ENCODE measurements at places on chromosomes 11 and 22. TPM values are rescaled to one million over a fixed set of nuclear protein-coding genes. Genes with fewer than 3 reads are reported as not detected.

DNA sequence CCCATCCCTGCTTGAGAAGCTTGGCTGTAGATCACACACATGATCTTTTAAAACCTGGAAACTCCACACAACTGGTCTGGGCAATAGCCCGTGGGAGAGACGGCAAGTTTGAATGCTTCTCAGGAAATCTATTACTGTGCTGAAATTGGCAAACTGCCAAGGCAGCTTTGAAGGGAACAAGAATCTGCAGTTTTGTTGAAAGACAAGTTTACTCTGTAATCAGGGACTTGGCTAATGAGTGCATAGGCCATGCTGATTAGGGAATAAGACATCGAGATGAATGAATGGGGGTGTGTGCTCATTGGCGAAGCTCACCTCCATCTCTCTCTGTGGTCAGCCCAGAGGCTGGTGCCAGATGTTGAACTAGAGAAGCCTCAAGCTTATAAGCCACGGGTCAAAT lies 218.8 kb downstream of the HIPK3 start:
- H3K4me1 ChIP-seq: peaks cover 5% of the 10 kb centered on the region
- no peak overlapping the region for H3K4me3 ChIP-seq
- H3K27me3 ChIP-seq: peaks cover 8% of the 10 kb centered on the region
- no peak overlapping the region for H3K27ac ChIP-seq

DNA sequence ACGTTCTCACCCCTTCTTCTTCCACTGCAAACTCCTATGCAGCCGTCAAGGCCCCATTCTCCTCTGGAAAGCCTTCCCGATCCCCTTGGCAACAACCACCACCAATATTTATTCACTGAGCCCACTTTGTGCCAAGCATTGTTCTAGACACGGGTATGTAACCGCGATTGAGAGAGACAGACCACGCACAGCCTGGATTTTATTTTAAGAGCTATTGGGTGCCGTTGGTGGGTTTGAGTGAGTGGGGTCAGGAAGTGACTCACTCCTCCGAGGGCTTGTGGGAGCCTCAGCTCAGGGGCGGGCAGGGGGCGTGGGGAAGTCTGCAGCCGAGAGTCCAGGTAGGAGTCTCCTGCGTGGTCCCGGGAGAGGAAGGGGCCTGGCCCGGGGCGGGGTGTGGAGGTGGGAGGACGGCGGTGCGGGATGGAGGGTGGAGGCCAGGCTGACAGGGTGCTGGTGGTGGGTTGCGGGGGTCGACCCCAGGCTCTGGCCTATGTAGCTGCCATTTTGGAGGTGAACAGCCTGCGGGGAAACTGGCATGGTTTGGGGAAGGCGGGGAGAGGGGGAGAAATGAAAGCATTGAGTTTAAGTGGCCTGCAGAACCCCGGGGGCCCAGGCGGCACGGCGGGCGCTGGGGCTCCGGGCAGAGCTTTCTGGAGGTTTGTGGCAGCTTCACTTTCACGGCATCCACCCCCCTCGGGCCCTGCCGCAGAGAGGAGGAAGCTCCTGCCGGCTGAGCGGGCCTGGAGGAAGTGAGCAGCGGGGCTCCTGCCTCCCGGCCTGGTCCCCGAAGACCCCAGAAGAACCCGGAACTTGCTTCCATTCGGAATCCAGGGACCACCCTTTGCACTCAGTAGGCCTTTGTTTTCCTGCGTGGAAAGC lies 547 bp downstream of the PARVG start:
- H3K4me1 ChIP-seq: peaks cover 6% of the 10 kb centered on the region
- H3K27ac ChIP-seq: no peak overlapping the region

- no peak for DNase-seq
- no peak overlapping the region for H3K4me3 ChIP-seq
- H3K36me3 ChIP-seq: no peaks in the 10 kb centered on the region
Measured at GRCh38 chr11:75147875-75148263, 3.0 kb upstream of the SLCO2B1 start.

DNA sequence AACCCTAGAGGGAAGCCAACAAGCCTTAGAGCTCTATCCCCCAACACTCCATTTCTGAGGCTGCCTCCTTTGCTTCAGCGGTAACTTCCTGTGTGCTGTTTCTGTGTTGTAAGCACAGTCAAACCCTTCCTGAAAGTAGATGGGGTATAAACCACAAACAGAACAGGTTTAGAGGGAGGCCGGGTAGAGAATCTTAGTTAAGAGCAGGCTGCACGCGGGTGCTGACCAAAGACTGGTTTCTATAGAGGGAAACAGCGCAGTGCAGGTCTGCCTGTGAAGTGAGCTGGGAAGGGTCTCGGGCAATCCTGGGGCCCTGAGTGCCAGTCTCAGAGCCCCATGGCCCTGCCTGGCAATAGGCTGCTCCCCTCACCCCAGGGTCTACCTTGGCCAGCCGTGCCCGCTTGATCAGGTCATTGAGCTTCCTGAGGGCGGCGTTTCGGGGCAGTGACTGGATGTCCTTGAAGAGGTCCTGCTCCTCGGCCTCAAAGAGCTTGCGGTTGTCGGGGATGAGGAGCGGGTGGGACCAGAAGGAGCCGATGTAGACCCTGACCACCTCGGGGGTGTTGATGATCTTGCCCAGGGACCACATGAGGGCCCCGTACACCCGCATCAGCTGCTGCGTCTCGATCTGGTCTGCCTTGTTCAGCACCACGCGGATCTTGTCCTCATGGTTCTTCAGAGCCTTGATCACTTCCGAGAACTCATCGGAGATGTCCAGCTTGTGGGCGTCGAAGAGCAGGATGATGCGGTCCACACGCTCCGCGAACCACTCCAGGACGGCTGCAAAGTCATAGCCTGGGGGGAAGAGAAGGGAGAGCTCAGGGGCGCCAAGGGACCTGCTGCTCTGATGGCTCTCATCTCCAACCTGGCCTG lies 15.3 kb upstream of the CDC42BPG start:
- H3K27me3 ChIP-seq: no peaks in the 10 kb centered on the region
- no peak overlapping the region for H3K27ac ChIP-seq
- H3K4me3 ChIP-seq: no peak overlapping the region
- H3K36me3 ChIP-seq: peaks cover 5% of the 10 kb centered on the region
- DNase-seq: no peak
- H3K4me1 ChIP-seq: peaks cover 32% of the 10 kb centered on the region

DNA sequence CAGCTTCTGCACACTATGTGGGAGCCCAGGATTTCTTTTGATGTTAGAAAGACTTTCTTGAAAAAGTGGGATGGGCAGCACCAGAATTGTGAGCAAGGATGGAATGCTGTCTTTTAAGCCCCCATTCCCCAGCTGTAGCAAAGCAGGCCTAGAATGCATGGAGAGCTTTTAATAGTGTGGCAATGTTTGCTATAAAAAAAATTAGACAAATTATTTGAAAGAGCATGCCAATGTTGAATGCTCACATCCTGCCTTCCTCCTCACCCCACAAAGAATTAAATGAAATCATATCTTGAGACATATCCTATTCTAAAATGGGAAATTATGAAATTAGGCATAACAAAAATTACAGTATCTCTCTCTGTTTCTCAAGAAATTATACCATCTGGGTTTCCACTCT lies 154.7 kb downstream of the C11orf91 start:
- no peaks in the 10 kb centered on the region for H3K27me3 ChIP-seq
- H3K4me1 ChIP-seq: no peaks in the 10 kb centered on the region
- no peak overlapping the region for H3K4me3 ChIP-seq
- H3K27ac ChIP-seq: no peak overlapping the region
- H3K36me3 ChIP-seq: peaks cover 7% of the 10 kb centered on the region

DNA sequence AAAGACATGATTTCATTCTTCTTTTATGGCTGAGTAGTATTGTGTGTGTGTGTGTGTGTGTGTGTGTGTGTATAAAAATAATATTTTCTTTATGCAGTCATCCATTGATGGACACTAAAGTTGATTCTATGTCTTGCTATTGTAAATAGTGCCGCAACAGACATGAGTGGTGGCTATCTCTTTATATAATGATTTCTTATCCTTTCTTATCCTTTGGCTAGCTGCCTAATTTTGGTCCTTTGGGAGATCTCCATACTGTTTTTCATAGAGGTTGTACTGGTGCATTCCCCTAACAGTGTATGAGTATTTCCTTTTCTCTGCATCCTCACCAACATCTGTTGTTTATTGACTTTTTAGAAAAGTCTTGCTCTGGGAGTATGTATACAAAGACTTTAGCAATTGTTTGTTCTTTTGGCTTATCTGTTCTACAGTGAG lies 107.0 kb downstream of the STIM1 start:
- H3K27me3 ChIP-seq: no peaks in the 10 kb centered on the region
- no peaks in the 10 kb centered on the region for H3K4me1 ChIP-seq
- no peak for DNase-seq

DNA sequence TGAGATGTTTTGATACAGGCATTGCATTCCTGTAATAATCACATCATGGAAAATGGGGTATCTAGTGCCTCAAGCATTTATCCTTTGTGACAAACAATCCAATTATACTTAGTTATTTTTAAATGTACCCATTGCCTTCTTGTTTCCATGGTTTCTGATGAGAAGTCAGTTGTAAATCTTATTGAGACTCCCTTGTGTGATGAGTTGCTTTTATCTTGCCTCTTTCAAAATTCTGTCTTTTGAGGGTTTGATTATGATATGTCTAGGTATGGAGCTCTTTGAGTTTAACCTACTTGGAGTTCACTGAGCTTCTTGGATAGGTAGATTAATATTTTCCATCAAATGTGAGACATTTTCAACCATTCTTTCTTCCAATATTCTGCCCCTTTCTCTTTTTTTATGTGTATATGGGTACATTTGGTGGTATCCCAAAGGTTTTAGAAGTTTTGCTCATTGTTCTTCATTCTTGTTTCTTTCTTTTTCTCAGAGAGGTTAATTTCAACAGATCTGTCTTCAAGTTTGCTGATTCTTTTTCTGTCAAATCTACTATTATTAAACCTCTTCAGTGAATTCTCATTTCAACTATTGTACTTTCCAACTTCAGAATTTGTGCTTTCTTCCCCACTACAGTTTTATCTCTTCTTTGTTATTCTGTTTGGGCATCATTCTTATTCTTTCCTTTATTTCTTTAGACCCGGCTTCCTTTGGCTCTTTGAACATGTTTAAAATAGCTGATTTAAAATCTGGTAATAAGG lies 13.7 kb downstream of the NAGA start:
- H3K27ac ChIP-seq: no peak overlapping the region
- no peak overlapping the region for H3K4me3 ChIP-seq
- DNase-seq: no peak
- H3K27me3 ChIP-seq: no peaks in the 10 kb centered on the region
- H3K36me3 ChIP-seq: peaks cover 27% of the 10 kb centered on the region

DNA sequence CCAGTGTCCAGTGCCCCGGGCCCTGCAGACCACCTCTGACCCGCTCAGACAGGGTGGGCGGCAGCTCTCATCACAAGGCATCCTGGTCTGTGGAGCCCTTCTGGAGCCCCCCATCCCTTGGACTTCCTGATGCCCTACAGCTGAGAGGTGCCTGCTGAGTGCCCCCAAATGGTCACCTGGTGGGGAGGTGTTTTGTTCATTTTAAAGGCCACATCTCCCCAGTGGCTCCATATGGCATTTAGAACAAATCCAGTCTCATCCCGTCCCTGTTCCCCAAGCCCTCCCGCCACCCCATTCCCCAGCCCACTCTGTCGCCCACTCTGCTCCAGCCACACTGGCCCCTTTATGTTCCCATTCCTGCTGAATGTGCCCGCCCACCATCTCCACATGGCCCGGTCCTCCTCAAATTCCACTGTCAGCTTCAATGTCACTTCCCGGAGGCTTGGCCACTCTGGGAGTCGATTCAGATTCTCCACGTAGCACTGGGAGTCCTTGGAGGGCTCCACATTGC lies 32.8 kb downstream of the OSBPL5 start:
- DNase-seq: no peak
- H3K4me1 ChIP-seq: peaks cover 17% of the 10 kb centered on the region
- no peaks in the 10 kb centered on the region for H3K27me3 ChIP-seq
- H3K27ac ChIP-seq: no peak overlapping the region
- H3K4me3 ChIP-seq: no peak overlapping the region

DNA sequence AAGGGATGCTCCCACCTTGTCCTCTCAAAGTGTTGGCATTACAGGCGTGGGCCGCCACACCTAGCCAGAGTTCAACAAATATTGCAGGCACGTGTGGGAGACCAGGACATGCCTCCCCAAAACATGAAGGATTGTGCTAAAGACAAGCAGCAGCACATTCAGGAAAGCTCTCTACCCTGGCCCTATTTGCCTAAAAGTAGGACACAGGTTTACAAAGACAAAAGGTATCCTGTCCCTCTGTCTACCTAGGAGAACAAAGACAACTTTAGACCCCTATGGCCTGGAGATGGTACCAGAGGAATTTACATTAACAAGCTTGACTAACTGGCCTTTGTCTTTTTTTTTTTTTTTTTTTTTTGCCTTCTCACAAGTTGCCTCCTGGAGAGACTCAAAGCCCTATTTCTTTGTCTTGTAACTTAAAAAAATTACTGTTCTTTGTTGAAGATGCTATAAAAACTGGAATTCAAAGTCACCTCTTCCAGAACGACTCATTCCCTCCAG lies 859 bp upstream of the ACCS start:
- no peaks in the 10 kb centered on the region for H3K36me3 ChIP-seq
- peaks cover 2% of the 10 kb centered on the region for H3K27me3 ChIP-seq
- H3K27ac ChIP-seq: no peak overlapping the region

DNA sequence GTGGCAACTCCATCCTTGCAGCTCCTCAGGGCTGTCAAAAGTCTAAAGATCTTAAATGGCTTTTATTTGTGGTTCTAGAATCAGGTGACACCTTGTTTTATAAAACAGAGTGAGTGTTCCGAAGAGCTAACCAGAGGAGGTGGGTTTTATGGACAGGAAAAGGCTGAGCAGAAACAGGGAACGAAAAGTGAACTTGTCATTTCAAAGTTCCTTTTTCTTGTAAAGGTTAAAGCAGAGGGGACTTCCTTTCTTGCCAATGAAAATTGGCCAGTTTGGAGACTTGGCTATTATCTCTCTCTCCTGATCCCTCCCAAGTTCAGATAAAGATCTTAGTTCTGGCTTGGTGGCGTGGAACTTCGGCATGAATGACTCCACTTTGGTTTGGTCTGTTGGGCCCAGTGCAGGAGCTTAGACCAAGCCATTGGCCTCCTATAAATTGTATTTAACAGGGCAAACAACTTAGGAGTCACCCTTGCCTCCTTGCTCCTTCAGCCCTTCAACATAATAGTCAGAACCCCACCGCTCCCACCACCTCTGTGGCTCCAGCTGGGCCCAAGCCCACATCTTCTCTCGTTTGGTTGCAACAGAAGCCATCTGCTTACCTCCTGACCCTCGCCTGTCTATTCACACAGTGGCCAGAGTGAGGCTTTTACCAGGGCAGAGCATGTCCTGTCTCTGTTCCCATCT lies 102.4 kb upstream of the THY1 start:
- no peak for DNase-seq
- H3K27ac ChIP-seq: no peak overlapping the region
- H3K4me3 ChIP-seq: no peak overlapping the region
- peaks cover 2% of the 10 kb centered on the region for H3K27me3 ChIP-seq

GRCh38 chr22:26479792-26480610 lies 3.6 kb downstream of the HPS4 start:
- H3K4me1 ChIP-seq: peaks cover 58% of the 10 kb centered on the region
- peak overlapping the region; percentile 45 for H3K4me3 ChIP-seq
- no peaks in the 10 kb centered on the region for H3K36me3 ChIP-seq
- DNase-seq: no peak

GRCh38 chr11:69437876-69438205 lies 43.6 kb upstream of the LINC01488 start:
- no peak for DNase-seq
- no peak overlapping the region for H3K4me3 ChIP-seq
- H3K27me3 ChIP-seq: no peaks in the 10 kb centered on the region
- no peaks in the 10 kb centered on the region for H3K36me3 ChIP-seq
- peaks cover 70% of the 10 kb centered on the region for H3K4me1 ChIP-seq

Gene VWA5A
- 6.1 TPM for total RNA-seq

Gene MS4A7
- not detected for total RNA-seq

Gene GGTLC2
- not detected for total RNA-seq

Gene PARVG
- 0.23 TPM for total RNA-seq

Gene ATF4
- 364 TPM for total RNA-seq
